ENCODE measurements at places on chromosomes 3 and 15.
A peak's percentile ranks its signal among the peaks of the same experiment; 100 is the strongest.

DNA sequence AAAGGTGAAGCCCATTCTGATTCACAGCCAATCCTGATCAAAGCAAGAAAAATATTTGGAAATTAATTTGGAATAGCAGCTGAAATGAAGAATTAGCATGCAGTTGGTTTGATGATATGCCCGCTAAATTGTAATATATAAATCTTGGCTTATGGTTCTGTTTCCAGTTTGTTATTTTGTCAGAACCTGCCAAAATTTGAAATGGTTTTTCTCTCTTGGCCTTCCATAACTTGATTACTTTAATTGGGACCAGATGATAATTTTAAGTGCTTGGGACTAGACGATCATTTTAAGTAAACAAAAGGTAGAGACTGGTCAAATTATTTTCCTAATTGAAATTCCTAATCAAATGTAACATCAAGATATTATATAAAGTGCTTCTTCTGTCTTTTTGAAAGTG, 842.4 kb downstream of the TBL1XR1 start:
- DNase-seq = no peak

- DNase-seq = no peak
Observed at GRCh38 chr3:59001675-59002074, 48.1 kb downstream of the CFAP20DC start.

- DNase-seq = no peak
Observed at GRCh38 chr3:189664311-189664710, 33.1 kb downstream of the TP63 start.

- DNase-seq = no peak
Observed at GRCh38 chr15:80186597-80186996, 33.8 kb downstream of the FAH start.

DNA sequence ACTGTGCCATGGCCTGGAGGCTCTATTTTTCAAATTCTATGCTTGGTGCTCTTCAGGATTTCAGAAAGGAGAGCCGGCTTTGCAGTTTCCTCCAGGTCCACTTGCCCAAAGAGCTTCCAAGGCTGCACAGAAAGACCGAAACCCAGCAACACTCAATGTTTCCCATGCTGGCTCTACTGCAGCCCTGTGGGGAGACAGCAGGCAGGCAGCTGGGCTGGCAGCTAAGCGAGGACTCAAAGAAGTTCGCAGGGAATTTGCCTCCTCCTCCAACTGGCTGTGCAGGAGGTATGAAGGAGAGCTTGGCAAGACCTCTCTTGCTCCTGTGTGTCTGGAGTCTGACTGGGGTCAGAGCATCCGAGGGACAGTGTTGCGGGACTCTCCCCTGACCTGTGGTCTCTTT, 17.4 kb upstream of the ITGA11 start:
- DNase-seq = no peak

- no peak for DNase-seq
Observed at GRCh38 chr15:46676233-46677206, 1040.8 kb upstream of the SEMA6D start.

DNA sequence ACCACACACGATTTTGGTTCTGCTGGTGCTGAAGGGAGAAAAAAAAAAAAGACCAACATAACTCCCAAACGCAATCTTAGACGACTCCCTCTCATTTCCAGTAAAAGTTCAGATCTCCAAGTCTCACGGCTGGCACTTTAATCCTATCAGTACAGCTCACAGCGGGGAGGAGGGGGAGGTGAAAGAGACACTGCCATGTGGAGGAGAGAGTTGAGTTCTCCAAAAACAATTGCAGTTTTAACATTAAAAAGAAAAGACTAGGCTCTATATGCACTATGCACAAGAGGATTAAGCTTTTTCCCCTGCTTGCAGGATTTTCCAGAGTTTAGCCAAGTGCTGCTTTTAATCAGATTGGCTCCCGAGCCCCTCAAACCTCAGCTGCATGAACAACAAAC, 16.8 kb downstream of the BMF start:
- no peak for DNase-seq

DNA sequence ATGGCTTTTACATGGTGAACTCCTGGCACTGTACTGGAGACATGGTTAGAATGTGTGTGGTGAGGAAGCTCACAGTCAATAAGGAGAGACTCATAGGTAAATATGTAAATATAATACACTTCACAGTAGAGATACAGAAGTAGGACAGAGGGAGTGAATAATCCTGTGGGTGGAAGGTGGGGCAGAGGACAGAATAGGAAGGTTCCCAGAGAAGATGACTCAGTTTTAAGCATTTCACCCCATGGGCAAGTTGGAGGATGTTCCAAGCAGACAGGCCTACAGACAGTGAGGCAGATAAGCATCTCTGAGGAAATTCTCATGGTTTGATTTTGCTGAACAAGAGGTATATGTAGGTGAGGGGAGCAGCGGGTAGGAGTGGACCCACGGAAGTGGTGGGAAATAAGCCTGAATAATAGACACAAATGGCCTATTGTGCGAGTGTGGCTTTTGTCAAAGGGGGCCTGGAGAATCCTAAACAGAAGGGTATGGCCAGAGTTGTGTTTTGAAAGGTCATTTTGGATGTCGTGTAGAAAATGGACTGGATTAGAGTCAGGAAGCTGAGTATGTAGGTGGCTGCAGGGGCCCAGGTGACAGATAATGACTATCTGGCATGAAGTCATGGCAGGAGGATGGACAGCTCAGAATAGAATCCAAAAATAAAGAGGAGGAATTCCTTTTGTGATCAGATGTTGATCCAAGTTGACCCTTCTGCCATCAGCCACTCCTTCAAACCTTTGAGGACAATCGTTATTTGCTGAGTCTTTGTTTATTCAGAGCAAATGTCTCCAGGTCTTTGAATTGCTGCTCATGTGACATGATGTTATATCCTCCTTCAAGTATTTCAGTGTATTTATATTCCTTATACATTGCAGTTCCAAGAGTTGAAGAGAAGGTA, 97.3 kb upstream of the THRB start:
- DNase-seq = no peak

DNA sequence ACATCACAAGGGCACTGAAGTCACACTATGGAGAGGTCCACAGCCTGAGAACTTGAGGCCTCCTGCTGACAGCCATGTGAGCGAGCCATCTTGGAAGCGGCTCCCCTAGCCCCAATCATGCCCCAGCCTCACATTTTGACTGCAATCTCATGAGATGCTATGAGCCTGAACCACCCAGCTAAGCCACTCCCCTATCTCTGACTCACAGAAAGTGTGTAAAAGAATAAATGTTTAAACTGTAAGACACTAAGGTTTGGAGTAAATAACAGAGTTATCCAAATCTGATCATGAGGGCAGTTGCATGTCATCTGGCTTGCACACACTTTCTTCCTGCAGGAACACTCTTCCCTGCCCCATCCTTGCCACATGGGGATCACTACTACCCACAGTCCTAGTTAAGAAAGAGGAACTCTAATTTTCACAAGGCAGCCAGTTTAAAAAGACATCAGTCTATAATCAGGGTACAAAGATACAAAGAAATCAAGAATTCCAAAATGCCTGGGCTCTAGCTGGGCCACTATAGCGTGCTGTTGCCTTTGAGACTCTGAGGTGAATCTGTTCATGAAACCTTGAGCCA, 494.2 kb downstream of the FOXP1 start:
- DNase-seq = no peak

- DNase-seq = no peak
Observed at GRCh38 chr3:45975686-45976085, 19.9 kb downstream of the FYCO1 start.

DNA sequence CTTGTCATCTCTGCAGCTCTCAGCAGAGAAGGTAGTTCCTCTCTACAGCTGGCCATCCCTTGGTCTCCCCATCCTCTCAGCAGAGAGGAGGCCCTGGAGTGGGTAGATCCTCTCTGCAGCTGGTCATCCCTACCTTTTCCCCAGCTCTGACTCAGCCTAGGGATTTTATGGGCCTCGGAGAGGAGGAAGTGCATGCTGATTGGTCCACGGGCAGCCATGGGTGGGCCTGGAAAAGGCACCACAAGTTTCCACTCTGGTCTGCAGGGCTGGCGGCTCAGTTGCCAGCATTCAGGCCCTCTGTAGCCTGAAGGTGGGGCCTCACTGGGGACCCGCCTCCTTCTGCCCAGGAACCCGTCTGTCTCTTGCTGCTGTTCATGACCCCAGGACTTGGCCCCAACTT, 36.9 kb downstream of the NR1D2 start:
- DNase-seq = no peak

GRCh38 chr15:94228611-94229010, 2.8 kb upstream of the MCTP2 start:
- no peak for DNase-seq

DNA sequence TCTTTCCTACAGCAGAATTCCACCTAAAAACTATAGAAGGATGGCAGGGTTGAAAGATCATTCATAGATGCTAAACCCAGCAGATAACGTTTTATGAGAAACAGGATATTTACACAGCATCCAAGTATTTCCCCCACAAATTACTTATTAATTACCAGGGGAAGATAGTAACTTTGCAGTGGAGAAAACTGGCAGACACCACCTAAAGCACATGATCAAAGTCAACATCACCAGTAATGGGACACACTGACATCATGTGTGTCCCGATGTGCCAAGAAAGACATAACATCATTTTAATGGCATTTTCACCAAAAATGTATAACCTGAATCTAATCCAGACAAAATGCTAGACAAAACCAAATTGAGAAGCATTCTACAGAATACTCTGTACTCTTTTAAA, 220.4 kb upstream of the THBS1 start:
- DNase-seq = no peak

- DNase-seq = peak; percentile 94
Observed at GRCh38 chr15:75578948-75579920, at the start of gene PTPN9. PTPN9 (minus strand) TSS chr15:75579315; CDS start chr15:75578776, 539 bp downstream.

DNA sequence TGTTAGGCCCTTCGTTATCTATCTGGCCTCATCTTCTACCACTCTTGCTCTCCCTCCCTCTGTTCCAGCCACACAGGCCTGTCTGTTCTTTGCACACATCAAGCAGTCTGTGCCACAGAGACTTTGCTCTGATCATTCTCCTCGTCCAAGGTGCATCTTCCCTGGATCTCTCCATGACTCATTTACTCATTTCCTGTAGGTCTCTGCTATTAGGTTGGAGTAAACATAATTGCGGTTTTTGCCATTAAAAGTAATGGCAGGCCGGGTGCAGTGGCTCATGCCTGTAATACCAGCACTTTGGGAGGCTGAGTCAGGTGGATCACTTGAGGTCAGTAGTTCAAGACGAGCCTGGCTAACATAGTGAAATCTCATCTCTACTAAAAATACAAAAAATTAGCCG, 9.5 kb upstream of the C3orf49 start:
- no peak for DNase-seq

- no peak for DNase-seq
Observed at GRCh38 chr15:45641999-45642932, 7.4 kb downstream of the SQOR start.

DNA sequence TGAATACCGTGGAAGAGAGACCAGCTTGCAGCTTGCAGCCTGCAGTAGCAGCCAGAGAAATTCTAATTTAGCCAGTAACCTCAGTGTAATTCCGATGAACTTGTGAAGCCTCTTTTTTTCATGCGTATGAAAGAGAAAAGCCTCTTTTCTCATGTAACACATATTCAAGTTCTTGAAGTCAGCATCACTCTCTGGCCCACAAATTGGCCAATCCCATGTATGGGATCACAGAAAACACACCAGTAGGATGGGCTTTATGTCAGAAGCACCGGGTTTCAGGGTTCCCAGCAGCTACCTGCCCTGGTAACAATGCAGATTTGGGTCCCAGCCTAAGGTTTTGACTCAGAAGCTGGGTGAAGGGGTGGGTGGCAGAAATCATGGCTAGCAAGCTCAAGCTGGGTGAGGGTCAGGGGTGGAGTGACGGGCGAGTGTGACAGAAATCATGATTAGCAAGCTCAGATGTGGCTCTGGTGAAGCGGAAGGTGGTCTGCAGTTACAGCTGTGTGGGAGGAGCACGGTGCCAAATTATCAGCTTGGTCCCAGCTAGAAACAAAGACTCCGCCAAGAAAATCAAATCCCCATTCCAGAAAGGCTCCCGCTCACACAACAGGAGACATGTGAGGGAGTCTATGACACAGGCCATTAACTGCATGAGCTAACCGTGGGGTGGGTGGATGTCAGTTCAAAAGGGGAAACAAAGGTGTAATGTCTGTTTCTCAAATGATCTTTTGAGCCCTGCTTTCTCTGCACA, 86.6 kb downstream of the SNRK start:
- DNase-seq = peak; percentile 62

DNA sequence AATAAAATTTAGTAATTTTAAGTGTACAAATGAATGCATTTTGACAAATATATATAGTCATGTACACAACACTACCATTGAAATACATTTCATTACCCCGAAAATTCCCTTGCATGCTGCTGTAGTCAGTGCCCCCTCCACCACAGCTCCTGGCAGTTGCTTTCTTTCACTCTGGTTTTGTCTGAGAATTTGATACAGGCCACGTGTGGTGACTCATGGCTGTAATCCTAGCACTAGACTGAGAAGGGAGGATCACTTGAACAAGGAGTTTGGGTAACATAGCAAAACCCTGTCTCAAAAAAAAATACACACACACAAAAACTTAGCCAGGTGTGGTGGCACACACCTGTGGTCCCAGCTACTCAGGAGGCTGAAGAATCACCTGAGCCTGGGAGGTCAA, 65.4 kb downstream of the TFRC start:
- no peak for DNase-seq

- no peak for DNase-seq
Observed at GRCh38 chr3:193767353-193768069, 174.5 kb downstream of the OPA1 start.

GRCh38 chr3:20324664-20325478, 138.9 kb upstream of the SGO1 start:
- DNase-seq = no peak

DNA sequence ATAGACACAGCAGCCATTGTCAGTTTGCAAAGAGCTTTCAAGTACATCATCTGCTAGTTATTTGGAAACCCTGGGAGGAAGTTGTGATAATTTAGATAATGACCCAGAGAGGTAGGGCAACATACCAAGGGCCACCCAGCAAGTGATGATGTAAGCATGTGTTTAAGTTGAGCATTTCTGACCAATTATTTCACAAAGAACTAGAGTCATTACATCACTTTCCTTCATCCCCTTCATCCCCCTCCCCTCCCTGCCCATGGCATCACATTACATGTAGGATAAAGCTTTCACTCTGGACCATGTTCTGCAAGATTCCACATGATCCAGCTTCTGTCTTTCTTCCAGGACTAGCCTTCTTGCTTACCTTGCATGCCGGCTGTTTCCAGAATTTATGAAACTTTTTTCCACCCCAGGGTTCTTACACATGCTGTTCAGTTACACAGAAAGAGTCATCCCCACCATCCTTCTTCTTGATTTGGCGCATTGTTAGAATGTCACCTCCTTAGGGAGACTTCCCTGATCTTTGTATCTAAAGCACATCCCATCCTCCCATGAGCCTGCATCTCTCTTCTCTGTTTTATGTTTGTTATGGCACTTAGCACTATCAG, 71.3 kb downstream of the PTPRG start:
- DNase-seq = no peak

- no peak for DNase-seq
Observed at GRCh38 chr3:122074621-122075265, 19.6 kb downstream of the CD86 start.

DNA sequence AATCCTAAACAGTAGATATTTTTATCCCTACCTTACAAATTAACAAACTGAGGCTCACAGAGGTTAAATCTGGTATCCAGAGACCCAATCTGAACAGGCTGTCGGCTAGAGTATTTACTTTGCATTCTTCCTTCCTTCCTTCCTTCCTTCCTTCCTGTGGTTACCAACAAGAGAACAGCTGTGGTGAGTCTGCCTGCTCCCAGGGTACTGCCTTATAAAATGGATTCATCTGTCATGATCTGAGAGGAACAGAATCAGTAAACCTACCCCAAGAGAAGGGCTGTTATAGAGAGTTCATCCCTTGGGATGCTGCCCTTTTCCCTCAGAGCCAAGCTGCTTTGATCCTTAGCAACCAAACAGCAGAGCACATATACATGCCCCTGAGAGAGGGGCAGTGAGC, 3.6 kb downstream of the GADL1 start:
- DNase-seq = no peak

GRCh38 chr3:57230006-57230405, 2.5 kb downstream of the APPL1 start:
- no peak for DNase-seq

Measured in right kidney (tissue), 9 donors.